ENCODE measurements at places on chromosomes 6 and 20.

GRCh38 chr6:135440087-135440792 is 57.3 kb downstream of the AHI1 start:
- DNase-seq, result no peak

GRCh38 chr20:45897692-45898091 is 6.6 kb downstream of the CTSA start:
- DNase-seq, result no peak

DNA sequence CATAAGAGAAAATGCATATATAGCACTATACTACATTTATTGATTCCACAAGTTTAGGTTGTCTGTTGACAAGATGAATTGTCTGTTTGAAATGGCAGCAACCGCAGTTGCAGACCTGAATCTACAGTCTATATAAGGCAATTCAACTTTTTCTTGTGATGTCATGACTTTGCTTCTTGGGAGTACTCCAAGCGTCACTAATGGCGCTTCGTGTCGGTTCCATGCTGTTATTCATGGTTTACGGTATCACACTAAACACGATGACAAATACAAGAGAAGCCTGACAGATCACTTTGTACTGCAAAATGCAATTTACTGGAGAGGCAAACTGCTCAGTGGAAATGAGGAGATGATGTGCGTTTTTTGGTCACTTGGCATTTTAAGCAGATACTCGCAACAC is 280.3 kb upstream of the TCF21 start:
- DNase-seq, result no peak

GRCh38 chr6:161161889-161162624 is 111.8 kb downstream of the AGPAT4 start:
- DNase-seq, result no peak

GRCh38 chr6:107778265-107778664 is 45.8 kb downstream of the SCML4 start:
- no peak for DNase-seq

DNA sequence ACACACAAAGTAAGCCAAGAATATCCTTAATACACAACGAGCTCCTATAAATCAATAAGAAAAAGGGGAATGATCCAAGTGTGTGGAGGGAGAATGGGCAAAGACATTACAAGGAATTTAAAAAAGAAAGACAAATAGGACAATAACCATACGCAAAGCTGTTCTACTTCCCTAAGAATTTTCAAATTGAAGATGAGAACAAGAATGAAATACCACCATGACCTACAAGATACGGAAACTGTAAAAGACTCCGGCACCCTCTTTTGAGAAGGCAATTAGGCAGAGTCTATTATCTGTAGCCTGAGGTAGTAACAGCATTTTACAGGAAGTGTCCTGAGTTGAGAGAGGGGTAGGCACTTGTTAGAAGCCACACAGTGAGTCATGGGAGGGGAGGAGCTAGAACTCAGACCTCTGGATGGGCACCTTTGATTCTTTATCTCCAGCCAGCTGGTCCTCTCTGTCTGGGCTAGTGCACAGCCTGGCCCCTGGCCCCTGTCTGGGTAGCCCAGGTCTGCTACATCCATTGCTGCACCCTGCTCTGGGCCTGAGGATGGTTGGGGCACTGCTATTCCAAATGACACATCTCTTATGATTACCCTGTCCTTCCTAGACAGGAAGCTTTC is 15.3 kb downstream of the RSPO4 start:
- DNase-seq, result no peak

DNA sequence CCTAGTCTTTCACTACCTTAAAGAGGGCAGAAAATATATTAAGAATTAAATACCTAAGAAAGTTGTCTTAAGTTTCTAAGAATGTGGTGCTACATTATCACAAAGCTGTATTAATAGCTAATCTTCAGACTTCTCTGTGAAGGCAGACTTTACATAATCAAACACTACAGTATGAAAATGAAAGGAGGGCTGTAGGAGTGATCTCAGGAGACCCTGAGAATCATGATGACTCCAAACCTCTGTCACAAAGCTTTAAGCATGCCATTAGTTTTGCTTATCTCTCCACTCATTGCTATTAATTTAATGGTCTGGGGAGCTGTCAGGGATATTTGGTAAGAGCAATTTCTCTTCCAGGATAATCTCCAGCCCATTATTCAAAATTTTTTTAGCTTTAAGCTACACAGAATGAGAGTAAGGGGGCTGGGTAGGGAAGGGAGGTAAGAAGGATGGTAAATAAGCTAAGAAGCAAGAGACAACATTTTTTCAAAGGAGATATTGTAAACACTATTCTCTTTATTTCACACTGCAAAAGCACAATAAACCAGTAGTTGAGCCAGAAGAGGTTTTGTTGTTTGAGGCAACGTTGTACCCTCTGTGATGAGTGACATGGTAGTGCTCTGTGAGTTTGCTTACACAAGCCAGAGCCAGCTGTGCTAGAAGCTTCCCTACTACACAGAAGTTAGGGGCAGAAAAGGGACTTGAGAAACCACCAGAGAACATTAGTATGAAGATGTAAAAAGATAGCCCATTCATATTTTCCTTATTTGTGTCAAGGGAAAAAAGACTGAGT is 258.8 kb downstream of the GMDS start:
- no peak for DNase-seq

- no peak for DNase-seq
Observed at GRCh38 chr6:100379386-100379785, 85.3 kb downstream of the SIM1 start.

DNA sequence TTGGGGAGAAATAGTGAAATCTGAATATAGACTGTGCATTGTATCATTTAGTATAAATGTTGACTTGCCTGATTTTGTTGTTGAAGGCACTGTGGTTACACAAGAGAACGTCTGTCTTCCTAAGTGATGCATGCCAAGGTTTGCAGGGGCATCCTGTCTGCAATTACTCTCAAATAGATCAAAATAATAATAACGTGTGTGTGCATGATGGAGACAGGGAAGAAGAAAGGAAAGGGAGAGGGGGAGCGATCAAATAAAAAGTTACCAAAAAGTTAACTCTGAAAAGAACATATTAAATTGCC is 14.4 kb downstream of the PREX1 start:
- DNase-seq, result no peak

DNA sequence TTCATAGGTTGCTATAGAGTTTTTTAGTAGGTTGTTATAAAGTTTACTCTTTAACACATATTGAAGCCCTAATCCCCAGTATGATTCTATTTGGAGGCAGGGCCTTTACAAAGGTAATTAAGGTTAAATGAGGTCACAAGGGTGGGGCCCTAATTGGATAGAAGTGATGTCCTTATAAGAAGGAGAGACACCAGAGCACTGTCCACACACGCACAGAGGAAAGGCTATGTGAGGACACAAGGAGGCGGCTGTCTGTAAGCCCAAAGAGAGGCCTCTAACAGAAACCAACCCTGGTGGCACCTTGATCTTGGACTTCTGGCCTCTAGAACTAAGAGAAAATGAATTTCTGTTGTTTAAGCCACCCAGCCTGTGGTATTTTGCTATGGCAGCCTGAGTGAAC is 98.5 kb downstream of the GJA10 start:
- no peak for DNase-seq

- no peak for DNase-seq
Observed at GRCh38 chr20:5535125-5535756, 215.0 kb upstream of the SHLD1 start.

DNA sequence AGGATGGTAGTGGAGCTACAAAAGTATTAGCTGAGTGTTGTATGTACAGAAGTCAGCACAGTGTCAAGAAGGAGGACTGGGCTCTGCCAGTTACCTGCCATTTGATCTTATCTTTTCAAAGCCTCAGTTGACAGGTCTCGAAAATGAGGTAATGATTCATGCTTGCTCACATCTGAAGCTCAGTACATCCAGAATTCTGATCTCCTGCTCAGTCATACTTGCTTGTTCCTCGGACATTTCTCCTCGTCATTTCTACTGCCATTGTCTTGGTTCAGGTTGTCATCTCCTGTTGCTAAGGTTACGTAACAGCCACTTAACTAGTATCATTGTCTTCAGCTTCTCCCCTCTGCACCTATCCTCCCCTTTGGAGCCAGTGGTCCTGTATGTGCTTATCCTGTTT is 89.5 kb downstream of the SLX4IP start:
- DNase-seq, result no peak

DNA sequence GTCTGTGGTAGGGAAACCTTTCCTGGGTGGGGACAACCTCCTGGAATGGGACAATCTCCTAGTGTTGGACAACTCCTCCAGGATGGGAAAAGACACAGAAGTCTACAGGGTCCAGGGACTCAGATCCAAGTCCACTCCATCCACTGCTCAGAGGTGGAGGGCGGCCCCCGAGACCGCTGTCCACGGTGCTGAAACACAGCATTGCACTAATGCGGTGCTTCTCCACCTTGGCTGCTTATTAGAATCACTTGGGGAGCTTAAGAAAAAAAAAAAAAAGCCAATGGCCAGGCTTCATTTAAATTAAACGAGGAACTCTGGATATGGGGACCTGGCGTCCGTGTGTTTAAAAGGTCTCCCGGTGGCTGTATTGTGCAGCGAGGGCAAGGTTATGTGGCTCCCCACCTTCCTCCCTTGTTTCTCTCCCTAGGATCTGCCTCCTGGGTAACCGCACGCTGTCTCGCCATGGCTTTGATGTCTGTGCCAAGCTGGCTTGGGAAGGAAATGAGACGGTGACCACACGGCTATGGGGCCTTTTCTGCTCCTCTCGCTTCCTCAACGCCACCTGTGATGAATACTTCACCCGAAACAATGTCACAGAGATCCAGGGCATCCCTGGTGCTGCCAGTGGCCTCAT is 12.0 kb downstream of the SLC12A5 start:
- no peak for DNase-seq

DNA sequence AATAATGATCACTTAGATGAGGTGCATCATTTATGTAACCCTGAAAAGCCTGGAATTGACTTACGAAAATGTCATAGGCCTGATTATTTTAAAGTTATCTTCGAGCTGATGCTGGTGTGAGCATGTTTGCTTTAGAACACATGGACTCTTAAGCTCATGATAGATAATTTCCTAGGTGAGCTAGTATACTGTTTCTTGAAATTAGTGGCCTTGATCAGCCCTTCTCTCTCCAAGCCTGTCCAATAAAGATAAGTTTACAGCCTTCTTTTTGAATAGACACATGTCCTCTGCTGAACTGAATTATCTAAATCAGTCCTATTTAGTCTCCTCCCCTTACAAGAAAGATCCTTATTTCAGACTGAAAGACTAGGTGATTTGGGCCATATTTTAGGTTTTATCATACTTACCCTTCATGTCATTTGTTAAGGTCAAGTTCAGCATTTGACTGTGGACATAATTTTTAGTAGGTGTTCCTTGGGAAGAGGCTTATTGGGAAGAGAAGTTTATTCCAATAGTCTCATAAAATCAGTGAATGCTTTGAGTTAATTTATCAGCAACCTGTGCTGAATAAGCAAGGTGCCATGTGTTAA is 15.3 kb downstream of the FOXO3 start:
- no peak for DNase-seq

All from GM12864 (cell line).